ENCODE measurements at places on chromosomes 6 and 20.

- DNase-seq, result no peak
Observed at GRCh38 chr6:151029970-151030369, 164.5 kb downstream of the MTHFD1L start.

DNA sequence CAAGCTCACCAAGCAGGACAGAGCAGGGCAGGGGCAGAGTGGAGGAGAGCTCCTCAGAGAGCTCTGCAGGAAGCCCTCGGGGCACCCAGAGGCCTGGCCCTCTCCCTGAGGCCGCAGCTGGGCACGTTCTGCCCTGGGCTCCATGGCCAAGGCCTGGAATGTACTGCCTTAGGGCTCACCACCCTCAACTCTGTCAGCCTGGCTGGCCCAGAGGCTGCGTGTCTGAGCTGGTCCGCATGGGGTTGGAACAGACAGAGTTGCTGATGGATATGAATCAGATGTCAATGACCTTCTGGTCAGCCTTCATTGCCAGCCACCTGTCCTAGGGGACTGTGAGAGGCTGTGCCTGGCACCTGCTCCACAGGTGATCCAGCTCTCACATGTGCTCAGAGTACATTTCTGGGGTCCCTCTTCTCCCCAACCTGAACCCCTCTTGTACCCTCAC is 33.2 kb upstream of the PCMTD2 start:
- DNase-seq, result no peak

DNA sequence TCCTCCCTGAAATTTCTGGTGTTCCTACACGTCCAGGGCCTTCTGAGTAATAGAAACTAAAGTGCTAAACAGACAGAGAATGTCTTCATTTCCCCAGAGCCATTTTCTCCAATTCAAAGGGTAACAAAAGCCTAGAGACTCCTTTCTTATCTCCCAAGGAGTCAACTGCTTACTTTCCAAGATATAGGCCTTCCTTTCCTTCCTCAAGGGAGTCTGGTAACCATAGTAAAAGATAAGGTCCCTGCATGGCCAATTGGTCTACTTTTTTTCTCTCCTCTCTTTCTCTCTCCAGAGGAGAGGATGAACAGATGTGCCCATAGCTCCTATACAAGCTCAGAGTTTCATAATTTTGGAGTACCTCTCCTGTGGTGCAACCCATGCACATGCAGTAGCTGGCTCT is 185.7 kb downstream of the ASCC3 start:
- no peak for DNase-seq

GRCh38 chr6:1336246-1336843 is 24.4 kb downstream of the FOXQ1 start:
- no peak for DNase-seq

DNA sequence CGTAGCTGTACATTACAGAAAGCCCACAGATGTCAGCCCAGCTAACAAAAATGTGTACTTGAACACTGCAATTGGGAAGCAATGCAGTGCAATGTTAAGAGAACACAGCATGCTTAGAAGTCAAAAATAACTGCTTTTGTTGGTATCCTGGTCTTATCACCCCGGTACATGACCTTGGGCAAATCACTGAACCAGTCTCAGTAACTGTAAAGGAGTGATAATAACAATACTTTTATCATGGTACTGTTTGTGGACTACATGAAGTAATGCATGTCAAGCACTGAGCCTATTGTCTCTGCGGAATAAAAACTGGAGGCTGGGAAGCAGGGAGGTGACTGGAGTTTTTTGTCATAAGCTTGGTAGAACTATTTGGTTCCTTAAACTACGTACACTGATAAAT is 44.7 kb upstream of the SPDEF start:
- DNase-seq, result no peak

DNA sequence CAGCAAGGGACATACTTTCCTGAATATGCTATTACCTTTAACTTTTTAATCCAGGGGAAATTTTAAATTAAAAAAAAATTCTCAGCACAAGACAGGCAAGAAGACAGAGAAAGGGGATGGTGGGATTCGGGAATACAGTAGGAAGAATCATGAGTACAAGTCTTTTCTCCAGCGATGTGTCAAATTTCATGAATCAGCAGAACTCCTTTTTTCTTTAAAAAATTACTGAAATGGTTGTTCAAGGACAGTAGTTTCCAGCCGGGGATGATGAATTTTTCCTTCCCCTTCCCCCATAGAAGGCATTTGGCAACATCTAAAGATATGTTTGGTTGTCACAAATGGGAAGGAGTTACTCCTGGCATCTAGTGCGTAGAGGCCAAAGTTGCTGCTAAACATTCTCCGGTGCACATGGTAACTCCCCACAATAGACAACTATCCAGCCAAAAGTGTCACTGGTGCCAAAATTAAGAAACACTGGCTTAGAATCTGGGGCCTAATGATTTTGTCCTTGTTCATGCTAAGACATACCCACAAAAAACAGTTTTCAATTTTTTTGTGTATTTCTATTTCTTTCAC is 450.2 kb downstream of the CBLN4 start:
- DNase-seq, result no peak

- no peak for DNase-seq
Observed at GRCh38 chr20:13874394-13875157, 89.7 kb downstream of the NDUFAF5 start.

DNA sequence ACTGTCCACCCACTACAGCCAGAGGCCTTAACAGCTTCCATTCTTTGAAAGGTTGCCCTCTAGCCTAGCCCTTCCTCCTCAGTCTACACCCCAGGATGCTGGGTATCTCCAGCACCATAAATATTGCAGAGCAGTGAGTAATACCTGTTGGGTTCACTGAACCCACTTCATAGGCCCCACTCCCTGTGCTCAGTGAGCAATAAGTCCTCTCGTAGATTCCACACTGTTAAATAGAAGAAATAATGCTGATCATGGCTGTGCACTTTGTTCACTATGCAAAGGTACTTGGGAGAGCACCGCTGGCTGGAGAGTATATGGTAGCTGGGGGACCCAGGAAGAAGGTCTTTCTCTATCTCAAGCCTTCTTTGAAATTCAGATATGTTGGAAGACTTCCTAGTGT is 87.3 kb downstream of the RSPH3 start:
- no peak for DNase-seq

DNA sequence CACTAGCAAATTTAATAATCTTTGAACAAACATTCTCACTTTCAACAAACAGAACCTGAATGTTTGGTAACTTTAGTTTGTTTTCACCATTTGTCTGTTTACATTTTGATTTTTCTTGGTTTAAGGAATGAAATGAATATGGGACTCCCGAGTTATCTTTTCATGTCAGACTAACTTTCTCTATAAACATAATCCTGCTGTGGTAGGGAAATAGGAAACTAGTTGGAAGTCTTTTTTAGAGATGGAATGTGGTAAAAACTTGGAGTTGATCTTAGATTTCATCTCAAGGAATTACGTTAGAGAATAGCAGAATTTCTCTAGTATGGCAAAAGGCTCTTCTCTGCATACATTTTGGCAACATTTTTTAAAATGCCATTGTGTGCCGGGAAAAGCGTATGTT is 206.5 kb downstream of the CDKAL1 start:
- no peak for DNase-seq

DNA sequence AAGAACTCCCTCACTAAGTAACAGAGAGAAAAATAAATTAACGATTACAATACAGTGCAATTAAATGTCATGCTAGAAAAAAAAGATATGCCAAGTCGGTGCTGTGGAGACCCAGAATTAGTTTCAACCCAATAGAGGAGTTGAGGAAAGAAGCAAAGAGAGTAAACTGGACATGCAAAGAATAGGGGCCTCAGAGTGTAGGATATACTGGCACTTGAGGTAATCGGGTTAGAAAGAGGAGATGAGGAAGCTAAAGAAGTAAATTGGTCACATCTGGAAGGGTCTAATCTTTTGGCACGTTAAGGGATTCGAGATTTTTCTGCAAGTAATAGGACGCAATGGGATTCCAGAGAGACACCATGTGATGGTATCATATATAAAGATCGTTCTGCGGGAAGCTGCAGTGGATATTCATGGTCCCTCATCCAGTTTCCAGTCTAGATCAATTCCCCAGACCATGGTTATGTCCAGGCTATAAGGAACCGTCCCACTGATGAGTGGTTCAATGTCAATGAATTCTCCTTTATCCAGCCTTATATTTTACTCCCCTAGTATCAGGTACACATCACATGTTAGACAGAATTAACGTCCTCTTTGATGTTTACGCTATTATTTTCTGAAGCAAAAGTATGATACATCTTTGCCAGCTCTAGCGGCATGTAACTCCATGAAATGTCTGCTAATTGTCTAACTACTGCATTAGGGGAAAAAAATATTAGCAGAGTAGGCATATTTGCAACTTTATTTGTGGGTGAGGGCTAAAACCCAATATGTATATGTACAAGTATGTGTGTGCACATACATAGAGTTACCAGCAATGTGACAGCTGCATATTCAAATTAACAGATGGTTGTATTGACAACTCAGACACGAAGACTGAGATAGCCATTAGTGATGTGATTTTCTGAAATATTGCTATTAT is 1.1 kb upstream of the TBC1D32 start:
- no peak for DNase-seq

- DNase-seq, result no peak
Observed at GRCh38 chr6:109045493-109045892, 49.2 kb downstream of the SESN1 start.

DNA sequence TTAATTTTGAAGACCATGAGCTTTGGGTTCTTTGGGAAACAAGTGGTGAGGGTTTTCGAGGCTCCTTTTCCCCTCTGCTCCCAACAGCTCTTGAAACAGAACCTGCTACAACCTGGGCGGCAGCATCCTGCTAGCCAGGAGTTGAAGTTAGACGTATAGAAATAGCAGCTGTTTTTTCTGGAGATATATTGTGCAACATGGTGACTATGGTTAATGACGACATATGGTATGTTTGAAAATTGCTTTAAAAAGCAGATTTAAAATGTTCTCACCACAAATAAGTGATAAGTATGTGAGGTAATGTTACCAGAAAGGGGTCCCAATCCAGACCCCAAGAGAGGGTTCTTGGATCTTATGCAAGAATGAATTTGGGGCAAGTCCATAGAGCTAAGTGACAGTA is 138.9 kb downstream of the PDE7B start:
- DNase-seq, result no peak
